ENCODE measurements at places on chromosomes 12 and 14. TPM values are rescaled to one million over a fixed set of nuclear protein-coding genes. Genes with fewer than 3 reads are reported as not detected.

EML5 gene
- 0.31 TPM for polyA plus RNA-seq

GLS2 gene
- polyA plus RNA-seq = 0.97 TPM

SLC22A17 gene
- polyA plus RNA-seq = not detected

HNF1A gene
- not detected for polyA plus RNA-seq

WDHD1 gene
- 2.8 TPM for polyA plus RNA-seq

SLC38A4 gene
- polyA plus RNA-seq = not detected

KCNJ8 gene
- not detected for polyA plus RNA-seq

TMCC3 gene
- 13.8 TPM for polyA plus RNA-seq

DNA sequence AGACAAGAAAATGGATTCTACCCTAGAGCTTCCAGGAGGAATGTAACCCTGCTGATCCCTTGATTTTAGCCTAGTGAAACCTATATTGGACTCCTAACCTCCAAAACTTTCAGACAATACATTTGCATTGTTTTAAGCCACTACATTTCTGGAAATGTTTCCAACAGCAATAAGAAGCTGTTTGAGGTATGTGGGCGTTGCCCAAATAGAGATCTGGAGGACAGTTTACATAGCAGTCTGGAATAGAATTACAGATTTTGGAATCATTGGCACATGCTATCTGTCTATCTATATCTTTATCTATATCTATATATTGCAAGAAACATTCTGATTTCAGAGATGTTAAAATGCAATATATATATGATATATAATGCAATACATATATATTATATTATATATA lies 42.4 kb upstream of the EGLN3 start:
- H3K36me3 ChIP-seq = no peaks in the 10 kb centered on the region
- peaks cover 33% of the 10 kb centered on the region for H3K27me3 ChIP-seq
- H3K27ac ChIP-seq = no peak overlapping the region
- no peaks in the 10 kb centered on the region for H3K4me1 ChIP-seq
- H3K4me3 ChIP-seq = no peak overlapping the region

- peaks cover 5% of the 10 kb centered on the region for H3K4me1 ChIP-seq
- H3K36me3 ChIP-seq = no peaks in the 10 kb centered on the region
- DNase-seq = no peak
- no peak overlapping the region for H3K27ac ChIP-seq
- H3K27me3 ChIP-seq = no peaks in the 10 kb centered on the region
Observed at GRCh38 chr12:120940006-120940405, 35.8 kb upstream of the SPPL3 start.

DNA sequence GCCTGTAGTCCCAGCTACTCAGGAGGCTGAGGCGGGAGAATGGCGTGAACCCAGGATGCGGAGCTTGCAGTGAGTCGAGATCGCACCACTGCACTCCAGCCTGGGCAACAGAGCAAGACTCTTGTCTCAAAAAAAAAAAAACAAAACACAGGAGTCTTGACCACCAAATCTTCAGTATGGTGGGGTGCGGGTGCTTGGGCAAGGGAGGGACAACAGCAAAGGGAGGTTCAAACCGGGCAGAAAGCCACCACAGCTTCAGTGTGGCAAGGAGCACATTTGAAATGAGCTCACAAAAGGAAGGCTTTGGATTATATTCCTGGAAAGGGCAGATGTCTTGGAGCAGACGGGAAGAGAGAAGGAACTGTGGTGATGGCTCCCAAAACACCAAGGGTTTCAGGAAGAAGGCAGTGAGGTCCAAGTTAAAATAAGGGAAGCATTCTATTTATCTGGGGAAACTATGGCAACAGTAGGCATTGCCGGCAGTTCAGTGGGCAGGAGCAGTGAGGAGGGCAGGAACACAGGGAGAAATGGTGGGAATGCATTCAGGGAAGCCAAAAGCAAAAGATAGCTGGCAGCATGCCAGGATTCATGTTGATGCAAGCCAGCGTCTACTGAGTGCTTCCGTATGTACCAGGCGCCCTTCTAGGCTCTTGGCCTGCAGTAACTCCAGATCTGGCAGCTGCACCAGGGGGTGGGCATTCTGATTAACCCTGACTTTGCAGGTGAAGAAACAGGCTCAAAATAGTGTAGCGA lies 51.0 kb upstream of the SRSF5 start:
- no peaks in the 10 kb centered on the region for H3K27me3 ChIP-seq
- peaks cover 2% of the 10 kb centered on the region for H3K36me3 ChIP-seq
- DNase-seq = no peak
- H3K4me3 ChIP-seq = no peak overlapping the region
- peak overlapping the region; percentile 67 for H3K27ac ChIP-seq
- H3K4me1 ChIP-seq = peaks cover 30% of the 10 kb centered on the region

DNA sequence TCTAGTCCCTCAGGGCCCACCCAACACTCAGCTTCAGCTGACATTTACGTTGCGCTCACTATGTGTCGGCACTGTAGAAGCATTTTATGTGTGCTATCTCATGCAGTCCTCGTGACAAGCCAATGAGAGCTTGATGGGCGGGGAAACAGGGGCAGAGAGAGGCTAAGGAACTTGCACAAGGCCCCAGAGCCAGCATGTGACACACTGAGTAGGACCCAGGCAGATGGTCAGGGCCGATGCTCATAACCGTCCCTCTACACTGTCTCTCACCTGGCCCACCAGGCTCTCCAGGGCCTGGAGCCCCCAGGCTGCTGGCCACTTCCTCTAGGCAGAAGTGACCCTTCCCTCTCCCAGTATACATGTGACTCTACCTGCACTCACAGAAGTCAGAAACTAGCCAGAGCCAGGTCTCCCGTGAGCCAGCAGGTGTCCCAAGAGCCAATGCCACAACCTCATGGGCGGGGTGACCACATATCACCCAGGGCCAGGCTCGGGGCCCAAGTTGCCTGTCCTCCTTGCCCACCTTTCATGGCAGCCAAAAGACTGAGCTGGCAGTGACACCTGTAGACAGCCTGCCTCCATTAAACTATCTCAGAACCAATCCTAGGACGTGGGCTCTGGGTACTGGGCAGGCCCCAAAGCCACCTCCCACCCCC lies 38.3 kb downstream of the TTC7B start:
- H3K4me1 ChIP-seq = no peaks in the 10 kb centered on the region
- H3K27ac ChIP-seq = no peak overlapping the region
- DNase-seq = no peak
- H3K36me3 ChIP-seq = no peaks in the 10 kb centered on the region
- H3K4me3 ChIP-seq = no peak overlapping the region
- H3K27me3 ChIP-seq = no peaks in the 10 kb centered on the region

GRCh38 chr14:50089208-50089607 lies 27.2 kb downstream of the VCPKMT start:
- H3K36me3 ChIP-seq = peaks cover 9% of the 10 kb centered on the region
- H3K27me3 ChIP-seq = no peaks in the 10 kb centered on the region
- H3K4me3 ChIP-seq = no peak overlapping the region
- H3K27ac ChIP-seq = peak overlapping the region; percentile 91
- peaks cover 93% of the 10 kb centered on the region for H3K4me1 ChIP-seq

- peaks cover 12% of the 10 kb centered on the region for H3K27me3 ChIP-seq
- no peak overlapping the region for H3K27ac ChIP-seq
- DNase-seq = no peak
- no peaks in the 10 kb centered on the region for H3K4me1 ChIP-seq
- H3K4me3 ChIP-seq = no peak overlapping the region
- H3K36me3 ChIP-seq = no peaks in the 10 kb centered on the region
Observed at GRCh38 chr14:97713023-97713422, 915.8 kb downstream of the VRK1 start.

- H3K36me3 ChIP-seq = peaks cover 2% of the 10 kb centered on the region
- H3K4me3 ChIP-seq = peak overlapping the region; percentile 86
- peaks cover 57% of the 10 kb centered on the region for H3K4me1 ChIP-seq
- peak overlapping the region; percentile 94 for H3K27ac ChIP-seq
- H3K27me3 ChIP-seq = no peaks in the 10 kb centered on the region
Observed at GRCh38 chr14:24673534-24674203, 39.7 kb upstream of the GZMB start.

DNA sequence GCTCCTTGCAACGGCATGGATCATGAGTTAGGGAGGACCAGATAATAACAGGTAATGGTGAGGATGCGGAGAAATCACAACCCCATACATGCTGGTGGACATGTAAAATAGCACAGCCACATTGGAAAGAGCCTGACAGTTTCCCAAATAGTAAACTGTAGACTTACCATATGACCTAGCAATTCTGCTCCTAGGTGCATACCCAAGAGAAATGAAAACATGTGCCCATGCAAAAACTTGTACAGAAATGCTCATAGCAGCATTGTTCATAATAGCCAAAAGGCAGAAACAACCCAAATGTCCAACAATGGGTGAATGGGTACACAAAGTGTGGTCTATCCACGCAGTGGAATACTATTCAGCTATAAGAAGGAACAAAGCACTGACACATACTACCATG lies 97.5 kb upstream of the VRK1 start:
- H3K4me3 ChIP-seq = no peak overlapping the region
- peaks cover 33% of the 10 kb centered on the region for H3K27me3 ChIP-seq
- H3K4me1 ChIP-seq = no peaks in the 10 kb centered on the region
- no peaks in the 10 kb centered on the region for H3K36me3 ChIP-seq
- no peak overlapping the region for H3K27ac ChIP-seq

- H3K4me3 ChIP-seq = no peak overlapping the region
- no peak for DNase-seq
- H3K27me3 ChIP-seq = no peaks in the 10 kb centered on the region
- H3K36me3 ChIP-seq = peaks cover 10% of the 10 kb centered on the region
- H3K27ac ChIP-seq = peak overlapping the region; percentile 67
Observed at GRCh38 chr12:79557690-79558315, 133.0 kb downstream of the PAWR start.

GRCh38 chr14:34450542-34450915 lies 11.5 kb downstream of the SPTSSA start:
- H3K36me3 ChIP-seq = no peaks in the 10 kb centered on the region
- H3K4me3 ChIP-seq = no peak overlapping the region

- no peak overlapping the region for H3K27ac ChIP-seq
- no peak for DNase-seq
- H3K4me3 ChIP-seq = no peak overlapping the region
- H3K4me1 ChIP-seq = no peaks in the 10 kb centered on the region
- peaks cover 5% of the 10 kb centered on the region for H3K27me3 ChIP-seq
Observed at GRCh38 chr14:53900499-53900898, 56.1 kb downstream of the BMP4 start.

DNA sequence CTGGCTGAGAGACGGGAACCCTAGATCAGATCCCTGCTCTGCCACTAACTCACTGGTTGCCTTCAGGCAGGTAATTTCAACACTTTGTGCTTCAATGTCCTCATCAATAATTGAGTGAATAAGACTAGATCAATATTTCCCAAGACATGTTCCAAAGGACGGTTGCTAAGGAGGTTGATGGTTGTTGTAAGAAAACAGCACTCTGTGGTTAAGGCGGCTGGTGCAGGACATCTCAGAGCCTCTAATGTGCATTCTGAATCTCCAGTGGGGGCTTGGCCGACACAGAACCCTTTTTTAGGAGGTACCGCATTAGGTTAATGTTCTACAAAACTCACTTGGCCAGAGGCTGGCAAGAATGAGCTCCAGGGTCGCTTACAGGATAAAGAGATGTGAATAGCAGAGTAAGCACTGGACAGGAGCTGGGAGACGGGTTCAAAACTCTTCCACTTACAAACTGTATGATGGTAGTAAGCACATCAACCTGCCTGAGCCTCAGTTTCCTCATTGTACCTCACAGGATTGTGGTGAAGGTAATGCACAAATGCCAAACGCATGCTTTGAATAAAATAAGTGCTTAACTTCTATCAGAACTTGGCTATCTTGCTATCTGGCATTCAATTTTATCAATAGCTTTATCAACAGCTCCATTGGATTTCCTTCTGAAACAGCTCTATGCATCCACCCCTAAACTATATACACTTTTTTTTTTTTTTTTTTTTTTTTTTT lies 136.9 kb upstream of the PARP11 start:
- H3K4me1 ChIP-seq = no peaks in the 10 kb centered on the region
- H3K27me3 ChIP-seq = no peaks in the 10 kb centered on the region

DNA sequence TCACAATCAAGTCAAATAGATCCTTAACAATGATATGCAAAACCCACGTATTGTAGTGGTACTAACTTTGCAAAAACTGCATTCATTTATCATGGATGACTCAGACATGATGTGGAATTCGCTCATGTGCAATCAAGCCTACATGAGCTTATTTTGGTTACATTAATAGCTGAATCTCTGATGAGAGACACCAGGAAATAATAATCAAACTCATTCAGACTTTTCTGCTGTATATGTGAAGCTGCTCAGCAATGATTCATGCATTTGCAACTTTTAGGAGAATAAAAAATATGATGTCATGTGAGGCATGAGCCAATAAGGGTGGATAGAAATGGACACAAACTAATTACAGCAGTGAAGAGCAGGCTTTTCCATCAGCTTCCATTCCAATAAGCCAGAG lies 1075.8 kb upstream of the TMEM132C start:
- H3K4me1 ChIP-seq = no peaks in the 10 kb centered on the region
- no peak overlapping the region for H3K27ac ChIP-seq
- H3K36me3 ChIP-seq = no peaks in the 10 kb centered on the region
- DNase-seq = no peak
- H3K27me3 ChIP-seq = no peaks in the 10 kb centered on the region
- no peak overlapping the region for H3K4me3 ChIP-seq

DNA sequence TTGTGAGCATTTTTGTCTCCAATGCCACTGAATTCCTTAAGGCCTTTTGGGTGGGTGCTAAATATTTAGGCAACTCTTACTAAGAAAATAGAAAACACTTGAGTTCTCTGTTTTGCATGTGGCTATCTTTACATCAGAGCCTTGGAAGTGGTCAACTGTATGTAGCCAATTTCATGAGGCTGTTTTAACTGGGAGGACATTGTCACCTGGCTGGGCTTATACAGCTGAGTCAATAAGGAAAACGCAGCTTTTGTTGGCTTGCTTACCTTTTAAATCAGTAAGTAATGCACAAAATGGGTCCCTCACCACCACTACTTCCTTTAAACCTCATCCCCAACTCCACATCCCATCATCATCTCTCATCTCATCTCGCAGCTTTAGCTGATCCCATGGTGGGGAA lies 194.3 kb downstream of the RGS6 start:
- no peaks in the 10 kb centered on the region for H3K4me1 ChIP-seq
- H3K4me3 ChIP-seq = no peak overlapping the region
- no peaks in the 10 kb centered on the region for H3K36me3 ChIP-seq
- no peak overlapping the region for H3K27ac ChIP-seq

GRCh38 chr12:81128930-81129554 lies 51.2 kb downstream of the ACSS3 start:
- no peaks in the 10 kb centered on the region for H3K4me1 ChIP-seq
- no peak for DNase-seq
- H3K27me3 ChIP-seq = no peaks in the 10 kb centered on the region
- H3K36me3 ChIP-seq = no peaks in the 10 kb centered on the region
- H3K27ac ChIP-seq = no peak overlapping the region

DNA sequence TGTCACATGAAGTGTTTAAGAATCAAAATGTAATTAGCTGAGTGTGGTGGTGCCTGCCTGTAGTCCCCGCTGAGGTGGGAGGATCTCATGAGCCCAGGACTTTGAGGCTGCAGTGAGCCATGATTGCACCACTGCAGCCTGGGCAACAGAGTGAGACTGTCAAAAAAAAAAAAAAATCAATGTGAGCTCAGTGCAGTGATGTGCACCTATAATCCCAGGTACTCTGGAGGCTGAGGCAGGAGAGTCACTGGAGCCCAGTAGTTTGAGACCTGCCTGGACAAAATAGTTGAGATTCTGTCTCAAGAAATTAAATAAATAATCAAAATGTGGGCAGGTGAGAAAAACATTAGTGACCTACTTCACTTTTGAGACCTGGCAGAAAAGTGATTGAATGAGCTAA lies 140.0 kb downstream of the MON2 start:
- H3K36me3 ChIP-seq = no peaks in the 10 kb centered on the region
- no peak for DNase-seq
- H3K27ac ChIP-seq = peak overlapping the region; percentile 77
- no peaks in the 10 kb centered on the region for H3K27me3 ChIP-seq

All from naive B cell (primary cell).